ENCODE measurements at places on chromosomes 16 and 17.
A peak's percentile ranks its signal among the peaks of the same experiment; 100 is the strongest.

DNA sequence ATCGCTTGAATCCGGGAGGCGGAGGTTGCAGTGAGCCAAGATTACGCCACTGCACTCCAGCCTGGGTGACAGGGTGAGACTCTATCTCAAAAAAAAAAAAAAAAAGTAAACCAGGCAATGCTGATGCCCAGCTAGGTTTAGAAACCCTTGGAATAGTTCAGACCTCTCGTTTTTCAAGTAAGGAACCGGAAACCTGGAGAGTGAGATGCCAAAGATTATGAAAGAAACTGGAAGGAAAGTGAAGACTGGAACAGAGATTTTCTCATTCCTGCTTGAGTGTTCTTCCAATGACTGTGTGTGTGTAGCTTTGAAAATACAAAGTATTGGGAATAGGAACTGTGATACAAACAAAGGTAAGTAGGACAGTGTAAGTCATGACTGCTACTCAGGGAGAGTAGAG lies 35.7 kb downstream of the MYH3 start:
- no peak for DNase-seq

GRCh38 chr16:6297666-6298410 lies 1034.8 kb upstream of the RBFOX1 start:
- no peak for DNase-seq

DNA sequence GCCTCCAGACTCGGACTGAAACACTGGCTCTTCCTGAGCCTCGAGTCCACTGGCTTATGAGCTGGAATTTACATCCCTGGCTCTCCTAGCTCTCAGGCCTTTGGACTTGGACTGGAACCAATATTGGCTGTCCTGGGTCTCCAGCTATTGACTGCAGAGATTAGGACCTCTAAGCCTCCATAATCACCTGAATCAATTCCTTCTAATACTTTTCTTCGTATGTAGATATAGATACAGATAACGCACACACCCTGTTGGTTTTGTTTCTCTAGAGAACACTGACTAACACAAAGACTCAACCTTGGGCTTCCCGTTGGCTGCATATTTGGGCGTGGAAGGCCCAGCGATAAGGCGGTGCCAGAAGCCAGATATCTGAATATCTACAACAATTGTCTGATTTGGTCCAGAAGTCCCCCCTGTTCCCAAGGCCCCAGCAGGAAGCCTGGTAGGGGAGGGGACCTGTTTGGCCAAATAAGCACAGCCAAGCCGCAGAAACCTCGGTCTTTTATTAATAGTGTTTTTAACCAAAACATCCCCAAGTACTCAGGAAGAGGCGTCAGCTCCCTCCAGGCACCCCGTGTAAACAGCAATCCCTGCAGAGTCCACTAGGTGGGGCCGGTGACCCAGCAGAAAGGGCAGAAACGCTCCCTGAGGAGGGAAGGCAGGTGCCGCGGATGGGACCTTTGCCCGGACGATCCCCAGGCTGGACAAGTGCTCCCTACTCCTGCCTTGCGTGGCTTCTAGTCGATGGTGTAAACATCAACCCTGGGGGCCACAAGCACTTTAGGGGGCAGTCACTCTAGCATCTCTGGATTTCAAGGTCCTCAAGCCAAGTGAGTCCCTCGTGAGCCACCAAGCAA lies 57.0 kb downstream of the ABR start:
- peak; percentile 77 for DNase-seq

GRCh38 chr16:1613728-1614455 lies 1.7 kb downstream of the CRAMP1 start:
- peak; percentile 75 for DNase-seq

GRCh38 chr17:38590988-38591758 lies 14.6 kb downstream of the SRCIN1 start:
- DNase-seq, result peak; percentile 85

DNA sequence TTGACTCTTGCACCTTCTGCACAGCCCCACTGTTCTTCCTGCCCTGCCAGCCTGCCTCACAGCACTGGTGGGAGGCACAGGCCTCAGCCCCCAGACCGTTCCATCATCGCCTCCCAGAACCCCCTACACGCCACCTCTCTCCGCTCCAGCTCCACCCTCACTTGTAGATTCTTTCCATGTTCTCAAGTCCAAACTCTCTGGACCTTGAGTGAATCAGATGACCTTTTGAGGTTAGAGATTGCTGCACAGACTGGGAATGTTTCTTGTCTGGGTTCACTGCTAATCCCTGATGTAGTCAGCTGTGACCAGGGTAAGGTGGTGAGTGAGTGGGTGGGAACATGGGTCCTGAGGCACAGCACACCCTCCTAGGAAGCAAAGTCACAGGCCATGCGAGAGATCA lies 272.4 kb downstream of the IRF8 start:
- DNase-seq, result no peak

DNA sequence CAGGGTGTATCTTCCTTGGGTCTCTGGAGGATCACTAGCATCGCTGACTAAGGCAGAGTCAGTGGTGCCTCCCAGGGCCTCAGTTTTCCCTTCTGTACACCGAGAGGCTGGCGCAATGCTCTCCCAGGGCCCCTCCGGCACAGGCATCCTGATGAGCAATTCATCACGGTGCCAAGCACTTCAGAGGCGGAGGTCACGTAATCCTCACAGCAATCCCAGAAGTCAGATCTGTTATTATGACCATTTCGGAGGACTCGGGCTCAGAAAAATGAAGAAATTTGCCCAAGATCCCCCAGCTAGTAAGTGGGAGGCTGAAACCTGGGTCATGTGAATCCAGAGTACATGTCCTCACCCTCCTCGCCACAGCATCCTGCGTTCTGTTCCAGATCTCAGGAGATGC lies 46.5 kb downstream of the AIPL1 start:
- DNase-seq, result no peak

DNA sequence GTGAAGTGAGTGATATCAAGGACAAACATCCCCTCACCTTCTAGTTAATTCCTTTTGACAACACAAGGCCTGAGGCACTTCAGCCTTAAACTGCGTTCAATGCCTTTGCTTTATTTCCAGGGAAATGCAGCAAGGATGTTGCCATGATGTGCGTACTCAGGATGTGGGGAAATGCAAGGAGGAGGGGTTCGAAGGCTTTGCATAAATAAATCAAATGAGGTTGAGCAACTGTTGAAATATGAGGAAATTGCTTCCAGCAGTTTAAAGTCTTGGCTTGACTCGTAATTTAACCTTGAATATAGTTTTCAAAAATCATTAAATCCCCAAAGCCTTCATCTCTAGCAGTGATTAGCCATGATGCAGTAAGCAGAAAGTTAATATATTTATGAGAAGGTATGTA lies 81.8 kb upstream of the CCL2 start:
- no peak for DNase-seq

DNA sequence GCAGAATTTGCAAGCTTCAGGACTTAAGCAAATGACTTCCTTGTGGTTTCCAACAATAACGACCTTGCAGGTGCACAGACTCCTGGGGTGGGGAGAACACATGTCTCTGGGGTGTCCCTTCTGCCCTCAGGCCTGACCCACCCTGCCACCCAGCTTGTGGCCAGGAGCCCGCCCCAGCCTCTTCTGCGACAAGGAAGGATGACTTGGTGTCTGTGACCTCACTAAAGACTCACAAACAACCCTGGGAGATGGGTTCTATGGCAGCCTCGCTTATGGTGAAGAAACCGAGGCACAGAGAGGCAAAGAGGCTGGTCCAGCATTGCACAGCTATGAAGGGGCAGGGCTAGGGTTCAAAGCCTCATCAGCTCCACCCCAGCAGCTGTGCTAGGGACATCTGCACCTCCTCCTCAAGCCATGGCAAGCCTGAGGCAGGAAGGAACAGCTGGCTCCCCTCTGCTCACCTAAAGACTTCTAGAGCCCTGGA lies 2.6 kb downstream of the ATP2A3 start:
- DNase-seq, result no peak

DNA sequence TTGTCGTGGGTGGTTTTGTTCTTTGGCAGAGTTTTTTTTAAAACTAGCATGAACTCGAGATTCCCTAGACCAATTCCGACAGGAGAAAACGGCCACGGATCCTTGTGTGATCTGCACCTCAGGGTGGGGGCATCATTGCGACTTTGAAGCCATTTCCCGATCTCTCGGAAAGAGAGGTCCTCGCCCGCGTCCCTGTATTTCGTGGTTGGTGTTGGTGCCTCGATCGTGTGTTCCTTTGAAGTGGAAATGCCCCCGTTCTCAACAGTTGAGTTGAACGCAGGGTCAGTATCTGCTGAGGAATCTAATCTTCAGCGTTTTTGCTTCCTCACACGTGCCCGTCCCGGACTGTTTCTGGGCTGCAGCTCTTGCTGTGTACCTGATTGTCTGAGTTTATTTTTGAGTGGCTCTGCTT lies 1.1 kb downstream of the CRAMP1 start:
- no peak for DNase-seq

GRCh38 chr17:37592291-37592690 lies 16.9 kb downstream of the SYNRG start:
- DNase-seq, result no peak

GRCh38 chr17:60724647-60725046 lies 47.0 kb downstream of the BCAS3 start:
- DNase-seq, result no peak

Measured in D341Med (cell line).